Dorsolateral prefrontal cortex (tissue), 122 donors: ENCODE measurements at places on chromosomes 5 and 9.
A peak's percentile ranks its signal among the peaks of the same experiment; 100 is the strongest.

DNA sequence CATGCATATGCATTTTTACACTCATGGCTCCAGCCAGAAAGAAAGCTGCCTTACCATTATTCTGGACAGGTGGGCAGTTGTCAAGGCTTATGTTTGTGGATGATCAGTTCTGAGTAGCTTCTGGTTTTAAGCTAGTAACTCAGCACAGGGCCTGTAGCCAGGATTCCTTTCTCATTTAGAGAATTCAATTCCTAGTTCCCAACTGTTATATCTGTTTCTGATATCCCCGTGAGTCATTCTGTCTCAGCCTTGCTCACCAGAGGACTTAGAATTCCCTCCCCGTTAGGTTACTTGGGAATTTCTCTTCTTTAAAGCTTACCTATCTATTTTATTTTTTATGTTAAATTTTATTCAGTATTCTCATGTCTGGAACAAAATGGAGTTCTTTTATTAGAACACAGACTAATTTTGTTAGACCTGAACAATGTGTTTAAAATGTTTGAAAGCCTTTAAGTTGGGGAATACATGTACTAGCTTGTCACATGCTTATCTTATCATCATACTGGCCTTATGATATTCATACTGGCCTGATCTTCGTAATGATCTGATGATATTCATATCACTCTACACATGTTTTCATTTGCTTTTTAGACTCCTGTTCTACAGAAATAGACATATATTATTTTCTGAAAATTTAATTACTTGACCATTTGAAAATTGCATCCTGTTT is 47.1 kb downstream of the CAST start:
- DNase-seq = no peak

DNA sequence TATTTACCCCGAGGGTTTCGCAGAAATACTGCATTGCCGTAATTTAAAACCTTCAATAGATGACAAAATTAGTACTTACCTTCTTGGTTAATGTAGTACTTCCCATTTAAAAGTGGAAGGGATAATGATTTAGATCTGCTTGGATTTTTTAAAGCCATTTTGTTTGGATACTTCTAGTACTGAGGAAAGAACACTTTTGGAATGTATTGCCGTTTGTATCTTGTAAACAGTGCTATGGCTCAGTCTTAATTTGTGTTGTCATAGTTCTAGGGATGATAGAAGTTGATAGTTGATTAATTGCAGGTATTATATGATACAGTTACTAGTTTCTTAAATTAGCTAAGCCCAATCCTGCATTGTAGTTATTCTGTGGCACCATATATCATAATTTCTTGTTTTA is 33.1 kb downstream of the TNPO1 start:
- DNase-seq = no peak

- DNase-seq = no peak
Observed at GRCh38 chr9:76297721-76298239, 96.4 kb downstream of the RFK start.

GRCh38 chr9:128392302-128393144 is 21.3 kb downstream of the URM1 start:
- DNase-seq = no peak

DNA sequence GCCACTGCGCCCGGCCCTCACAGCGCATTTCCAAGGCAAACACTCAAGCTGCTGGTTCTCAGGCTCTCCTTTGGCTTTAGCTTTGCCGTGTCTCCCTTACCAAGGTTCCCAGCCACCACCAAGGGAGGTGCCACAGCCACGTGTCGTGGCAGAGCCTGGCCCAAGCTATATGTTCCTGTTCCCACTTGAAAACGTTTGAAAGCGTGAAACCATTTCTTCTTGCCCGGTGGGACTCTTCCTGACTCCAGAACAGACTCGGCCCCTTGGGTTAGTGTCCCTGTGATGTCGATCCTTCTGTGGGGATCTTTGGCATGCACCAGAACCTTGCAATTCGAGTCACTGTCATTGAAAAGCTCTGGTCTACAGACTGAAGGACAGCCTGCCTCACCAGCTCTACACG is 147.9 kb downstream of the HSD17B3 start:
- no peak for DNase-seq

- DNase-seq = no peak
Observed at GRCh38 chr9:8652255-8652654, 852.7 kb upstream of the DMAC1 start.

GRCh38 chr5:90941002-90941720 is 382.6 kb downstream of the ADGRV1 start:
- no peak for DNase-seq

GRCh38 chr5:100553209-100553608 is 18.0 kb downstream of the FAM174A start:
- no peak for DNase-seq

- DNase-seq = no peak
Observed at GRCh38 chr5:84673785-84674184, 289.1 kb upstream of the EDIL3 start.

DNA sequence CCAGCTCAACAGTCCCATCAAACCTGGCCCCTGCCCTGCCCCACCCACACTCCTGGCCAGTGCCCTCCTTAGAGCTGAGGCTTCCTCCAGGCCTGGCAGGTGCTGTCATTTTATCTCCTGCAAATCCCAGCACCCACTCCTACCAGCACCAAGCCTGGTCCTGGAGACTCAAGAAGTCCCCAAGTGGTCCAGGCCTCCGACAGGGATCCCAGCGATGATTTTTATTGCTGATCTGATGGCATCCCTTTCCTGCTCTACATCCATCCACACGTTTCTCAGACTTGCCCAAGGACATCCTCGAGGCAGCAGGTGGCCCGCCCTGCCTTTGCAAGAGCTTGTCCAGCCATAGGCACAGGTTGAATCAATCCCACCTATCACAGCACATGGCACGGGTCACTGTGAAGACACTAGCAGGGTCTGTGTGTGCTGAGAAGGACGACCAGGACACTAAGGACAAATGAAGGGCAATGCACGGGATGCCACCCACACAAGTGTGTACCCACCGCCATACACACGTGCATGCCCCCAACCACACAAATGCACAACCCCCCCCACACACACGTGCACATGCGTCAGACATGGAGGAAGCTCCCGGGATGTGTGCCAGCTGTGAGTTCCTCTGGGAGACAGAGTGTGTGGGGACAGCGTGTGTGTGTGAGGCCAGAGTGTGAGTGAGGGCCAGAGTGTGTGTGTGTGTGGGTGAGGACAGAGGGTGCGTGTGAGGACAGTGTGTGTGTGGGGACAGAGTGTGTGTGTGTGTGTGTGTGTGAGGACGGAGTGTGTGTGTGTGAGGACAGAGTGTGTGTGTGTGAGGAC is 62.4 kb upstream of the UBAC1 start:
- DNase-seq = peak; percentile 46

GRCh38 chr9:7523426-7524043 is 276.0 kb downstream of the DMAC1 start:
- DNase-seq = no peak

GRCh38 chr5:53464722-53465121 is 15.7 kb upstream of the FST start:
- DNase-seq = no peak

DNA sequence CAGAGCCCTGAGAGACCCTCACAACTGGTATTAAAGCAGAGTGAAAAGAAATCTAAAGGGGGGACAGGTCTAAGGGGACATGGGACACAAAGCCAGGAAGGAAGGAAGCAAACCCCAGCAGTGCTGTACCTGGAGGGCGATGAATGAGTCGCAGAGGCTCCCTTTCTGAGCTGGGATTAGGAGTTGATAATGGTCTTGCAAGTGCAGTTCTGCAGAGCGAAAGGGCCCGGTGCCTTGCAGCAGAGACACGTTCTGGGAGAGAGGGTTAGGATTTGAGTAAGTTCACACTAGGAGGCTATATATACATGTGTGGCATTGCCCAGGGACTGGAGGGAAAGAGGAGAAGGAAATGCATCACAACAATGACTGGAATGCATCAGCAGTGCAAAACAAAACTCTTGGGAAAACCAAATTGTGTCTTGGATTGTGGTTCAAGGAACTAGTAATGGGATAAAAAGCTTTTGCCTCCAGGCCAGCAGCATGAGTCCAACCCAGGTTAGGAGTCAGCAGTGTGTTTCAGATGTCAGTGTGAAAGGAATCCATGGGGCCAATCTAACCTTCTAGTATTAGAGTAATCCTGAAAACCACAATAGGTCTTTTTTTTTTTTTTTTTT is 38.8 kb upstream of the LIFR start:
- no peak for DNase-seq

DNA sequence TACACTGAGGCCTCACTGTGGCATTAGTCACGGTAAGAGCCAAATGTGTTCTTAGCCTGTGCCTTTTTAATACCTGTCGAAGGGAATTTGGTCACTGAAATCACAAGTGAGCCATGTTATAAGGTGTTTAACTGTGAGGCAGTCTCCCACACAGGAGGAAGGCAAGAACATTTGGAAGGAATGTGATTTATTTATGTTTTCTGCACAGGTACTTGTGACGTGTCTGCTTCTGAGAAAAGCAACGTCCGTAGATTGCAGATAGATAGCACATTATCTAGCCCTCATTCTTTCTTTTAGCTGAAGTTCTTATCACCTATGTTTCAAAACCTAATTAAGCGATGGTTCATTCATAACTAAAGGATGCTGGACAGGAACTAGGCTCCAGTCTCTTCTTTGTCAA is 19.0 kb upstream of the SMARCA2 start:
- DNase-seq = no peak

DNA sequence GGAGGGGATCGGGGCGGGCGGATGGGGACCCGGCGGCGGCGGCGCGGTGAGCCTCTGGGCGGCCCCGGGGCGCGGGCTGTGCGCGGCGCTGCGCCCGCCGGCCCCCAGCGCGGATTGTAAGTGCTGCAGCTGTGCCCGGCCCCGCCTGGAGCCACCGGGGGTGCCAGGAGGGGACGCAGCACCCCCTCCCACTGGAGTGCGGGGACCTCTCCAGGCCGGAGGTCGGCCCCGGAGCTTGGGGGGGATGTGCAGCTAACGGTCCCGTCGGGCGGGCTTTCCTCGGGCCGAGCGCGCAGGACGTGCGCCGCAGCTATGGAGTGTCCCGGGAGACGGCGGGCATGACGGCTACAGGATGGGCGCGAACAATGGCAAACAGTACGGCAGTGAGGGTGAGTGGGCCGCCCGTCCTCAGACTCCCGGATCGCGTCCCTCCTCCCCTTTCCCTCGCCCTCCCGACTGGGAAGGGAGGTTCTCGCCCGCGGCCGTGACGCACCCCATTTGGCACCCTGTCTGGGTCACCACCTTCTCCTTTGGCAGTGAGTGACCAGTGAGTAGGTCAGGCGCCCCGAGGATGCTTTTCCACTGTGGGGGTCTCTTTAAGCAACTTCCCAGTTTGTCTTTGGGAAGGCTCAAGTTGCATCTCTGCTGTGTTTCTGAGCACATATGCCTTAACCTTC is 483 bp downstream of the FBXL7 start:
- DNase-seq = peak; percentile 51

DNA sequence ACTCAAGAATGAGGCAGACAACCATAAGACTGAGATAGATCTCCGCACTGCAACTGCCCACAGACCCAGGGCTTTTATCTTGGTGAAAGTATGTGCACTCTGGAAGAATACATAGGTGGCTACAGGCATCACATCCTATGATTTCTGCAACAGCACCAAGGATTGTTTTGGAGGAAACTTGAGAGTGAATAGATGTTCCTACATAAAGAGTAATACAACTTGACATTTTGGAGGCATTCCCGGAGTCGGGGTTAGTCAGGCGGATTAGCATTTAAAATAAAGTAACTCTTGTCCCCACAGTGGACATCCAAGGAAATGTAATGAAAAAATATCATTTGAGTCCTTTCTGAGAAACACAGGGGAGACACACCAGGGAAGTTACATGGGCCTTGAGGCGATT is 26.7 kb downstream of the TMEM174 start:
- no peak for DNase-seq

- no peak for DNase-seq
Observed at GRCh38 chr9:76369583-76369982, 24.6 kb downstream of the RFK start.

DNA sequence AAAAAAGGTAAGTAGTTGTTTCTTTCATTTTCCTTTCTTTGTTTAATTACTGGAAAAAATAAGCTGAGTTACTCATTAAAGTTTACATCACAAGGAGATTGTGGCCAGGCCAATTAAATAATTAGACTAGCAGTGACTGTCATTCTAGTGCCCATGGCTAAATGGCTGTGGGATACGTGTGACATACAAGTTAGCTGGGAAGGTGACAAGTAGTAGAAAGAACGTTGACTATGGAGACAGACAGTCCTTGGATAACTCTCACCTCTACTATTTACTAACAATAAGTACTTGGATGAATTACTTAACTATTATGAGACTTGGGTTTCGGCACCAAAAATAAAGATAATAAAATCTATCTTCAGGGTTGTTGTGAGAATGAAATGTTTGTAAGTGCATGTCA is 7.0 kb upstream of the LOX start:
- DNase-seq = no peak

DNA sequence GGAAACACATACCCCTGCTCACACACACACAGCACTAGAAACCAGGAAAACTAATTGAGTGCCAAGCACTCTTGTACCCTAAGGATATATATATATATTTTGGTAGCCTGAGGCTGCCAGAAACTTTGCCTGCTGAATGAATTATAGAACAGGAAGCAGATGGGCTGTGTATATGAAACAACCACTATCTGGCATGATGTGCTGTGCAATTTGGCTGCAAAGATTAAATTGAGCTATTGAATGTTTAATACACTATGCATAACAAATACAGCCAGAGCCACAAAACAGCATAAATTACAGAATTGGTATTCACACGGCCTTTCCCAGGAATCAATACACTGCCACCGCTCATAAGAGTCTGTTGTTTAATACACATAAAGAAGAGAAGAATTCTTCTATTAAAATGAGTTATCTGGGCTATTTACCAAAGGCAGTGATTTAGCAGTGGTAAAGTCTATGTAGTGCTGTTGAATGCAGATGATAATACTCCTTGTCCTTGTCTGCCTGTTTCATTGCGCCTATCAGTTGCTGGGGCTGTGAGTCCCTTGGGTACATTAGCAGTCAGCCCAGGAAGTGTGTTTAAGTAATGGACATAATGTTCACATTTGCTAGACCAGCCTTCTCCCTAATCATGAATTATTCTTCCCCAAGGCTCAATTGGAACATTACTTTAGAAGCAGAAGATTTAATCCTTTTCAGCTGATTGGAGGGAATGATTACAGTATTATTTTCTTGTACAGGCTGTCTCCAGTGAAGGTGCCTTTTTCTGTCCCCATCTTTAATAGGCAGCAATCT is 294.3 kb downstream of the TLE1 start:
- no peak for DNase-seq
